Cardiac muscle cell (in vitro differentiated cells and primary cell): ENCODE measurements at places on chromosomes 7 and 10. TPM values are rescaled to one million over a fixed set of nuclear protein-coding genes. Genes with fewer than 3 reads are reported as not detected.

MYH16 gene
- not detected in 2 replicates for total RNA-seq

MYL7 gene
- total RNA-seq, result 9,288 and 26,089 TPM in 2 replicates

CLCN1 gene
- total RNA-seq, result 0.11 TPM in 1 of 2 replicates, not detected in the other

PSTK gene
- 6.9 and 7.5 TPM in 2 replicates for total RNA-seq

ZNF804B gene
- 0.06 TPM in 1 of 2 replicates, not detected in the other for total RNA-seq

ATP6V1F gene
- 113 and 164 TPM in 2 replicates for total RNA-seq

MBLAC1 gene
- total RNA-seq, result 3.7 and 4.2 TPM in 2 replicates

ZNF488 gene
- 0.07 and 0.15 TPM in 2 replicates for total RNA-seq

MACC1 gene
- 0.04 and 0.06 TPM in 2 replicates for total RNA-seq

OR13A1 gene
- 0.15 TPM in 1 of 2 replicates, not detected in the other for total RNA-seq

NODAL gene
- total RNA-seq, result 0.15 and 0.25 TPM in 2 replicates

VSTM2A gene
- total RNA-seq, result not detected in 2 replicates

CFAP46 gene
- total RNA-seq, result 2.8 and 3.0 TPM in 2 replicates

KMT2C gene
- 21.4 and 37.3 TPM in 2 replicates for total RNA-seq

ENTPD1 gene
- total RNA-seq, result 0.95 and 1.1 TPM in 2 replicates

PDK4 gene
- 0.88 and 2.6 TPM in 2 replicates for total RNA-seq

CD36 gene
- 1.1 TPM in 2 replicates for total RNA-seq

SSBP1 gene
- total RNA-seq, result 196 and 200 TPM in 2 replicates

GPER1 gene
- 1.6 and 5.2 TPM in 2 replicates for total RNA-seq

SH2D4B gene
- total RNA-seq, result 0.18 TPM in 1 of 2 replicates, not detected in the other

CALML5 gene
- not detected in 2 replicates for total RNA-seq

SUGCT gene
- total RNA-seq, result 13.5 and 21.4 TPM in 2 replicates

ANK3 gene
- 50.0 and 95.8 TPM in 2 replicates for total RNA-seq

CTBP2 gene
- 67.4 and 88.3 TPM in 2 replicates for total RNA-seq

PON3 gene
- total RNA-seq, result not detected in 2 replicates

FZD1 gene
- 14.9 and 19.0 TPM in 2 replicates for total RNA-seq

SEMA4G gene
- total RNA-seq, result 8.1 and 18.1 TPM in 2 replicates

PON1 gene
- not detected in 2 replicates for total RNA-seq

DYNC1I1 gene
- total RNA-seq, result 21.2 and 24.4 TPM in 2 replicates

TEX47 gene
- total RNA-seq, result not detected in 2 replicates

ARID5B gene
- 4.3 and 4.9 TPM in 2 replicates for total RNA-seq

COMTD1 gene
- total RNA-seq, result 40.7 and 66.1 TPM in 2 replicates

CPVL gene
- 30.6 and 49.5 TPM in 2 replicates for total RNA-seq

TBXAS1 gene
- 0.83 and 4.1 TPM in 2 replicates for total RNA-seq

CPXM2 gene
- total RNA-seq, result 0.39 and 1.2 TPM in 2 replicates

ARHGEF35 gene
- total RNA-seq, result 0.35 and 1.7 TPM in 2 replicates

CALCR gene
- total RNA-seq, result not detected in 2 replicates

HOXA10 gene
- not detected in 2 replicates for total RNA-seq

HOXA3 gene
- total RNA-seq, result 1.4 and 9.4 TPM in 2 replicates

SFRP4 gene
- 4.6 and 4.7 TPM in 2 replicates for total RNA-seq

LLCFC1 gene
- not detected in 2 replicates for total RNA-seq

CCDC136 gene
- total RNA-seq, result 12.6 and 26.4 TPM in 2 replicates

MMRN2 gene
- total RNA-seq, result 3.1 and 7.9 TPM in 2 replicates

TMEM178B gene
- total RNA-seq, result 0.07 and 0.39 TPM in 2 replicates

NEBL gene
- 270 and 489 TPM in 2 replicates for total RNA-seq

KEL gene
- 6.3 and 9.3 TPM in 2 replicates for total RNA-seq

RPEL1 gene
- not detected in 2 replicates for total RNA-seq

HEPACAM2 gene
- total RNA-seq, result not detected in 2 replicates

PPP1R9A gene
- total RNA-seq, result 21.7 and 41.5 TPM in 2 replicates

ZPBP gene
- total RNA-seq, result not detected in 2 replicates

LRRC18 gene
- total RNA-seq, result not detected in 2 replicates

A1CF gene
- total RNA-seq, result not detected in 2 replicates

PHYH gene
- 23.1 and 26.4 TPM in 2 replicates for total RNA-seq

MOGAT3 gene
- total RNA-seq, result not detected in 2 replicates

KCND2 gene
- 0.49 and 2.2 TPM in 2 replicates for total RNA-seq

CYP26A1 gene
- 1.2 and 2.1 TPM in 2 replicates for total RNA-seq
